ENCODE measurements at places on chromosomes 5 and 9.

DNA sequence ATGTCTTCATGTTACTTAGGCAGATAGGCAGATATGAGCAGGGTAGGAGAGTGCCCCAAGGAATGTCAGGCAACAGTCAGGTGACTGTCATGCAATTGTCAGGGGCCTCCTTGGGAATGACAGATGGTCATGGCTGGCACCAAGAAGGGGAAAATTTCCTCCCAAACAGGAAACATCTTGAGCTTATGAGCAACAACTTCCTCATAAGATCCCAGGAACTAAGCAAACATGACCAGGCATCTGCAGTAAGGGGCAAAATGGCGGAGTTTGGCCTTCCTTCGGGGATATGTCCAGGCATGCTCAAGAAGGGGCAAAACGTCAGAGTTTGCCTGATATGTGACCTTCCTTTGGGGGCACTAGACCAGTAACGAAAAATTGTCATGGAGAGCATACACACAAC lies 591.8 kb downstream of the PDE4D start:
- no peak for DNase-seq

DNA sequence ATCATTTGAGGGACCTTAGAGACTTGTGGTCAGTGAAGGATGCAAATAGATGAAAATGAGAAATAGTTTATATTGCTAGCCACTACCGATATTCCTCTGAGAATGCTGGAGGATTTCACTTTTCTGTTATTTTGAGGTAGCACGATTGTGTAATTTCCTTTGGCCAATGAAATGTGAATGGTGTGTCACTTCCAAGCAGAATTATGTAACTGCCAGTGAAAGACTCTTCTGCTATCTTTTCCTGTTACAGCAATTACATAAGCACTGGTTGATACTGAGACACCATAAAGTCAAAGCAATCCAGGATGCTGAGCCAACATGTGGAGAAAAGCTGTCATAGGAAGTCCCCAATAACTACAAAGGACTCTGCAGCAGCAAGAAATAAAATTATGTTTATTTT lies 3.6 kb upstream of the PCDHA2 start:
- no peak for DNase-seq

DNA sequence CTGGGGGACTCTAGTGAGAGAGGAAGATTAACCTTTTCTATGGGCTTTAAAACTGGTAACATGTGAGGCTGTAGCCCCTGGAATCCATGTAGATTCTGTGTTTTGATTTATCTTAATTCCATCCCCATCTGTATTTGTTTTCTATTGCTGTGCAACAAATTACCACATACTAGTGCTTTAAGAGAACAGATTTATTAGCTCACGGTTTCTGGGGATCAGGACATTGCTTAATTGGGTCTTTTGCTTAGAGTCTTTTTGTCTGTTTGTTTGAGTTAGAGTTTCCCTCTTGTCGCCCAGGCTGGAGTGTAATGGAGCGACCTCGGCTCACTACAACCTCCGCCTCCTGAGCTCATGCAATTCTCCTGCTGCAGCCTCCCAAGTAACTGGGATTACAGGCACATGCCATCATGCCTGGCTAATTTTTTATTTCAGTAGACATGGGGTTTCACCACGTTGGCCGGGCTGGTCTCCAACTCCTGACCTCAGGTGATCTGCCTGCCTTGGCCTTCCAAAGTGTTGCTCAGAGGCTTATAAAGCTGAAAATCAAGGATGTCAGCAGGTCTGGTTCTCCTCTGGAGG lies 29.9 kb upstream of the GNA14 start:
- no peak for DNase-seq

- DNase-seq, result no peak
These were observed 56.1 kb downstream of the ITGA2 start for GRCh38 chr5:53045263-53045662.

DNA sequence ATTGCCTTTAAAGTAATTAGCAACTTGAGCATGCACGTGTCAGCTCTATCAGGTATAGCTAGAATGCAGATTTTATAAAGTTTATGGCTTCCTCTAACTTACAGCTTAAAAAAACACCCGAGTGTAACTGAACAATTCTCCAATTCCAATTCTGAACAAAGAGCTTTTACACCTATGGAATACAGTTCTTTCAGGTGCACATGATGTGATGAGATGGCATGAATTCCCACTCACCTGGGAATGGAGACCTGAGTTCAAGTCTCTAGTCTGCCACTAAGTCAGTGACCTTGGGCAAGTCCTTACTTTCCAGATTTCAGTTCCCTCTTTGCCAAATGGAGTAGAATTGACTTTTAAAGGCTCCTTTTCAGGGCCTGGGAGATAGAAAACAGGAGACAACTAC lies 1.8 kb downstream of the ZFAND5 start:
- DNase-seq, result no peak

Data from epithelial cell of prostate (primary cell).